Hepatocyte (in vitro differentiated cells): ENCODE measurements at places on chromosomes 11 and 22. TPM values are rescaled to one million over a fixed set of nuclear protein-coding genes. Genes with fewer than 3 reads are reported as not detected.

Gene OR5P2
- 0.46 and 0.54 TPM in 2 replicates for polyA plus RNA-seq

Gene SLC35F2
- 13.0 and 16.1 TPM in 2 replicates for polyA plus RNA-seq

Gene SMTNL1
- 0.19 TPM in 1 of 2 replicates, not detected in the other for polyA plus RNA-seq

Gene CARD18
- polyA plus RNA-seq, result not detected in 2 replicates

DNA sequence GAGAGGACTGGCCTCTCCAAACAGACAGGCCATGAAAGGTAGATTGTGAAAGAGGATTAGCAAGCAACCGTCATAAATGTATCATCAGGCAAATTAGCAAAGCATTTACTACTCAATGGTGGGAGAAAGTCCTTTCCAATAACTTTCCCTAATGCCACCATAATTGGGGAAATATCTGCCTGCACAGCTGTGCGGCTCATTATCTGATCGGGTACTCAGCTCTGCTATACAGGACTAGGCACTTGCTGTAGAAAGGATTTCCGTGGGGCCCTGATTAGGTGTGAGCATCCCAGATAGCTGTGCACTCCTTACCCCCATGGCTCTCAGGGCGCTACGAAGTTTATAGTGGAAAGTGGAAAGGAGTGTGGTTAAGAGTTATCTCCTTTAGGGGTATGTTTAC, 309.7 kb upstream of the PLET1 start:
- peaks cover 27% of the 10 kb centered on the region for H3K27me3 ChIP-seq
- no peaks in the 10 kb centered on the region for H3K36me3 ChIP-seq
- no peak overlapping the region for H3K27ac ChIP-seq
- H3K4me3 ChIP-seq, result no peak overlapping the region
- no peak for DNase-seq

DNA sequence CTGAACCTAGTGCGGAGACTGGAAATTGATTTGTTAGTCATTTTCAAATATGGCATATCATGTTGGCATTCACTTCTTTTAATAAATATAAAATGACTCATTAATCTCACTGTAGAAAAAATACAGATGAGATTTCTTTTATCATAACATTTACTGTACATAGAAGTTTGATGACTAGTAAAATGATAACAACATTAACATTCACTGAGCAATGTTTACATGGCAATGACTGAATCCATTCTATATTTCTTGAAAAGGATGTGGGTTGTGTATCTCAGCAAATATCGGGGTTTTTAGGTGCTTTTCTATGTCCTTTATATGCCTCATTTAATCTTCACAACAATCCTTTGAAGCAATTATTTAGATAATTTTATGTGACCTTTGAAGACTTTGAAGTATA, 920.9 kb upstream of the FAT3 start:
- H3K4me3 ChIP-seq, result no peak overlapping the region
- no peaks in the 10 kb centered on the region for H3K27me3 ChIP-seq
- no peak overlapping the region for H3K27ac ChIP-seq
- no peak for DNase-seq

DNA sequence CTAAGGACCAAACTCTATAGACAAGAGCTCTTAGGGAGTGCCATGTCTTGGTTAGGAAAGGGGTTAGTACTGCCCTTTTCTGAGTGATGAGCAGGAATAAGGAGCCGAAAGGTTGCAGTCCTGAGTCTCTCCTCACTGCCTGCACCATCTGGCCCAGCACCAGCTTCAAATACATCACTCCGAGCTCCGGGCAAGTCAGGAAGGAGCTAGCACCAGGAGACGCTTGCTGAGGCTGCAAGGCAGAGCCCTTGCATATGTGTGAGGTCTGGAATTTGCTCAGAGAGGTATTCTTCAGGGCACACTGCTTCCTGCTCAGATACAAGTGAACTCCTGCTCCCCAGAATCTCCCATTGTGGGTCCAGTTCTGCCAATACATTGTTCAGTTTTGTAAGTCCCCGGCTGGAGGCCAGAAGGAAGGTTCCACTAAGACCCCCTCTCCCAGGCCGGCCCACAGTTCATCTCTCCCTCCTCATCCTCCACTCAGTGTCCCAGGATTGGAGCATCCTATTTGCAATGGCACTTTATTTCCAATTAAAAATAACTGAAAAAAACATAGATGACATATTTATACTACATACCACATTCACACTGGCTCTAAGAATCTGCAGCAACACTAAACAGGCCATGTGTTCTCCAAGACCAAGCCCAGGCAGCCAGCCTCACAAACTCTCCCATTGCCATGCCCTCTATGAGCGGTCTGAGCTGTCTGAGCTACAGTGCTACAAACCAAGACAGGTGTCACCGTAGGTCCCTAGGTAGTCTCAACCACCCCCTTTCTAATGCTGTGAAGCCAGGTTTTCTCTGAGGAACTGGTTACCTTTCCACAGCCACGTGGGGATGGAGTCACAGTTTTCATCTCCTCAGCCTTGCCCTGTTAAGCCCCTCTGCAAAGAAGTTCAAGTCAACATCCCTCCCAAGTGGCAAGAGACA, 55.1 kb upstream of the SPATA19 start:
- no peak for DNase-seq
- no peaks in the 10 kb centered on the region for H3K4me1 ChIP-seq
- H3K4me3 ChIP-seq, result no peak overlapping the region
- H3K36me3 ChIP-seq, result no peaks in the 10 kb centered on the region
- no peaks in the 10 kb centered on the region for H3K27me3 ChIP-seq

GRCh38 chr22:19554834-19555404, 30.7 kb upstream of the CLDN5 start:
- H3K27me3 ChIP-seq, result no peaks in the 10 kb centered on the region
- DNase-seq, result no peak
- no peaks in the 10 kb centered on the region for H3K4me1 ChIP-seq
- H3K4me3 ChIP-seq, result no peak overlapping the region
- no peaks in the 10 kb centered on the region for H3K36me3 ChIP-seq

- H3K4me1 ChIP-seq, result no peaks in the 10 kb centered on the region
- H3K27ac ChIP-seq, result no peak overlapping the region
- no peak for DNase-seq
Measured at GRCh38 chr11:112523951-112524350, 263.3 kb upstream of the PLET1 start.

DNA sequence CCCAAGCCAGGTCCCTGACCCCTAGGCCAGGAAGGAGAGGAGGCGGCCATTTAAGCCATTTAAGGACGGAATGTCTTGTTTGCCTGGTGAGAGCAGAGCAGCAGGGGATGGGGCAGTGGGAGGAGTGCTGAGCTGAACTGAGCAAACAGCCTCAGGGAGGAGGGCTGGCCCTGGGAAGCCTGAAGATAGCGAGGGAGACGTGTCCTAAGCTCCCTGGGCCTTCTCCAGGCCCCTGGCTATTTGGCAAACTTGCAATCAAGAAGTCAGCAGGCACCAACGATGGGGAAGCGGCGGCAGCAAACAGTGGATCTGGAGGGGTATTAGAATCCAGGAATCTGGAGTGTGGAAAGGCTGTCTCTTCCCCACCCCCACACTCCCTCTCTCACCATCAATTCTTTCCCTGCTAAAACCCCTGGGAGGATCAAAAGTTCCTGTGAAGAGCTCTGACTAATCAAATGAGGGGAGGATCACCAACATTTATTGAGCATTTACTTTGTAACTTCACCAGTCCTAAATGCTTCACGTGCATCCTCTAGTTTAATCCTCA, 8.8 kb downstream of the BCL9L start:
- no peaks in the 10 kb centered on the region for H3K36me3 ChIP-seq
- peak; percentile 85 for DNase-seq
- no peaks in the 10 kb centered on the region for H3K27me3 ChIP-seq
- H3K27ac ChIP-seq, result peak overlapping the region; percentile 99
- no peak overlapping the region for H3K4me3 ChIP-seq

GRCh38 chr11:114033066-114033465, 26.4 kb upstream of the ZBTB16 start:
- H3K4me3 ChIP-seq, result no peak overlapping the region
- peaks cover 9% of the 10 kb centered on the region for H3K4me1 ChIP-seq
- no peak for DNase-seq
- H3K36me3 ChIP-seq, result no peaks in the 10 kb centered on the region
- no peak overlapping the region for H3K27ac ChIP-seq

GRCh38 chr22:30802202-30803166, 107.8 kb downstream of the OSBP2 start:
- no peak overlapping the region for H3K27ac ChIP-seq
- H3K4me1 ChIP-seq, result peaks cover 3% of the 10 kb centered on the region
- DNase-seq, result peak; percentile 96
- H3K36me3 ChIP-seq, result no peaks in the 10 kb centered on the region
- no peak overlapping the region for H3K4me3 ChIP-seq
- H3K27me3 ChIP-seq, result peaks cover 68% of the 10 kb centered on the region

DNA sequence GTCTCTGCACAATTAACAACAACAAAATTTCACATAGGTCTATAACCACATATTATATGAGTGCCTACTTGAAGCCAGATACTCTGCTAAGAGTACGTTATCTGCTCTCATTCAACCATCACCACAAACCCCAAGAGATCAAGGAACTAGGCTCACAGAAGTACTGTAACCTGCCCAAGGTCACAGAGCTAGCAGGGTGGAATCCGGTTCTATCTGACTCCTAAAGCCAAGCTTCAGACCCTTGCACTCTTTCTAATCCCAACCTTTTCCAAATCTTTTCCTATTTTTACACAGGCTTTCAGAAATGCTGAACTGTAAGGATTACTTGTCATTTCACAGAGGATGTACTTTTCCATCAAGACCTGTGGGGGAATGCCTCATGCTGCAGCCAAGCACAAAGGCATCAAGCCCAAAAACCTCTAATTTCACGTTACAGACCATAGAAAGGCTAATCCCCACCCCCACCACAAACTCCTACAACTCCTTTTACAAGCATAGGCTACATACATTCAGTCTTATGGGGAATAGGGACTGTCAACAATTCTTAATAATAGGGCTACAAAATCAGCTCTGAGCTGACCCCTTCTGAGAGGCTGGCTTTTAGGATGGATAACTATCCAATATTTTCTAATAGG, 927 bp downstream of the PRCP start:
- peaks cover 8% of the 10 kb centered on the region for H3K4me1 ChIP-seq
- no peak for DNase-seq
- peak overlapping the region; percentile 40 for H3K4me3 ChIP-seq
- no peaks in the 10 kb centered on the region for H3K36me3 ChIP-seq
- peak overlapping the region; percentile 88 for H3K27ac ChIP-seq

- H3K36me3 ChIP-seq, result no peaks in the 10 kb centered on the region
- H3K27ac ChIP-seq, result no peak overlapping the region
- H3K4me1 ChIP-seq, result peaks cover 9% of the 10 kb centered on the region
- DNase-seq, result peak; percentile 9
- H3K27me3 ChIP-seq, result peaks cover 84% of the 10 kb centered on the region
Measured at GRCh38 chr11:107592813-107593212, 1.9 kb downstream of the ELMOD1 start.

DNA sequence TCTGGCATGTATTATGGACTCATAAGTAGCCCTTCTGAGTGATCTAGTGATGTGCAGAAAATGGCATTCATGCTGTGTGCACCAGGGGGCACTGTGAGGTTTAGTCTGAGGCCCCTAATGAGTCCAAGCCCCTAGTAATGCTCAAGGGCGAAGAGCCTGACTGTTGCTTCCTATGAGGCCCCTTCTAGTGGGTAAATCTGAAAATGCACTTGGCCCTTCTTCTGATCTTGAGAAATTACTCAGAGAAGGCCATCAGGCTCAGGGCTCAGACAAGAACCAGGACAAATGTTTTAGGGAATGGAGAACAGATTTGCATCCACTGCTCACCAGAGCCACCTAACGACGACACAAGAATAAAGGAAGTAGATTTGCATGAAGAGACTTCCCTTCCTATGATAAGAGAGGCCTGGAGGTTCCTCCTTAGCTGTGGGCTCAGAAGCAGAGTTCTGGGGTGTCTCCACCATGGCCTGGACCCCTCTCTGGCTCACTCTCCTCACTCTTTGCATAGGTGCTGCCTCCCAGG, 75.8 kb downstream of the GGTLC2 start:
- no peaks in the 10 kb centered on the region for H3K36me3 ChIP-seq
- peak; percentile 41 for DNase-seq
- no peak overlapping the region for H3K4me3 ChIP-seq
- H3K27ac ChIP-seq, result no peak overlapping the region

DNA sequence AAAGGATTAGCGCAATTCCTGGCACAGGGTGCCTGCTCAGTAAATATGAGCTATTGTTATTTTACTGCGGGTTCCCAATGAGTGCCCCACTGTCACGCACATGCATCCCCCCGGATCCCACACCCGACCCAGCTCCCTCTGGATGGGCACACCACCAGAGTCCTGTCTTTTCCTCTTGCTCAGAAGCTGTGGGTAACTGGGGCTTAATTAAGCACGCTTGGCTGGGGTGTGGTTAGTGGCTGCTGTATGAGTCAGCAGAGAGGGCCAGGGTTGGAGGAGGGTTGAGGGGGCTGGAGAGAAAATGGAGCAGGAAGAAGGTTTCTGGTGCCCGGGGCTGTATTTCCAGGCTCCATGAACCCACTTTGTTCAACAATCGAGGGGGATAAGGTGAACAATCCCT, 30.3 kb upstream of the NECTIN1 start:
- H3K4me3 ChIP-seq, result no peak overlapping the region
- no peaks in the 10 kb centered on the region for H3K4me1 ChIP-seq
- peak; percentile 43 for DNase-seq
- no peak overlapping the region for H3K27ac ChIP-seq

DNA sequence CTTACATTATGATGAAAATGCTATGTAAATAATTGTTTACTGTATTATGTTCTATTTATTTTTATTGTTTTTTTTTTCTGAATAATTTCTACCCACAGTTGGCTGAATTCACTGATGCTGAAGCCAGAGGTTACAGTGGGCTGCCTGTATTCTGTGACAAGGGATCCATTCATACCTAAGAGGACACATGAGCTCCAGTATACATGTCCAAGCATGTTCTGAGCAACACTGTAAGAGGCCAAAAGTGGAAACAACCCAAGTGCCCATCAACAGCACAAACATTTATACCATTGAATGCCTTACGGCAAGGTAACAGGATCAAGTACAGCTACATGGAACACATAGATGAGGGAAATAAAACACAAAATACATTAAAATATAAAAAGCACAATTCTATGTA, 1.4 kb upstream of the SRSF8 start:
- no peaks in the 10 kb centered on the region for H3K36me3 ChIP-seq
- DNase-seq, result no peak
- H3K27me3 ChIP-seq, result no peaks in the 10 kb centered on the region
- H3K4me3 ChIP-seq, result no peak overlapping the region
- peaks cover 6% of the 10 kb centered on the region for H3K4me1 ChIP-seq
- H3K27ac ChIP-seq, result no peak overlapping the region

- no peak overlapping the region for H3K4me3 ChIP-seq
- no peaks in the 10 kb centered on the region for H3K27me3 ChIP-seq
- H3K27ac ChIP-seq, result peak overlapping the region; percentile 8
- H3K4me1 ChIP-seq, result peaks cover 10% of the 10 kb centered on the region
- peak; percentile 46 for DNase-seq
Measured at GRCh38 chr11:74710281-74710938, 20.8 kb downstream of the CHRDL2 start.

- H3K27me3 ChIP-seq, result no peaks in the 10 kb centered on the region
- no peak overlapping the region for H3K27ac ChIP-seq
- no peak overlapping the region for H3K4me3 ChIP-seq
- peak; percentile 54 for DNase-seq
Measured at GRCh38 chr11:85595285-85595884, 31.8 kb downstream of the DLG2 start.

- no peaks in the 10 kb centered on the region for H3K4me1 ChIP-seq
- no peak overlapping the region for H3K27ac ChIP-seq
- H3K36me3 ChIP-seq, result no peaks in the 10 kb centered on the region
- DNase-seq, result no peak
Measured at GRCh38 chr11:23403210-23404185, 543.2 kb upstream of the CCDC179 start.

GRCh38 chr11:93122535-93123235, 75.1 kb downstream of the SLC36A4 start:
- no peak overlapping the region for H3K27ac ChIP-seq
- no peak for DNase-seq
- H3K27me3 ChIP-seq, result no peaks in the 10 kb centered on the region
- no peak overlapping the region for H3K4me3 ChIP-seq
- H3K4me1 ChIP-seq, result no peaks in the 10 kb centered on the region
- H3K36me3 ChIP-seq, result no peaks in the 10 kb centered on the region
